AG10803 (cell line): ENCODE measurements at places on chromosomes 7 and 10.

DNA sequence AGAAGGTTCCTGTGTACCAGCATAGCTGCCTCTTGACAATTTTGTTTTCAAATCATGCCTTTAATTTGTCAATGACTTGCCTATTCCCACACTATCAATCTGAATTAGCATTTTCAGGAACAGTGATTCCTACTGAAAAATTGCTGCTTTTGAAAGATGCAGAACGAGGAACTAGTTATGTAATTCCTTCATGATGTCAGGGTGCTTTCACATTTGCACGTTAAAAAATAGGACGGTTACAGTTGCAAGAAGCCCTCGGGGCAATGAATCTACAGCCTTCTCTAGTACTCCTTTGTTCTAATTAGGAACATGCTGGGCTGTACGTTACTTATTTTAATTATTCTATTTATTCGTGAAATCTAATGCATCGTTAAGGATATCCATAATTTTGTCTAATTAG lies 253.9 kb downstream of the OTUD1 start:
- no peak for DNase-seq

- DNase-seq: no peak
Observed at GRCh38 chr7:27925573-27926201, 185.7 kb downstream of the TAX1BP1 start.

GRCh38 chr10:17793823-17794644 lies 15.1 kb upstream of the MRC1 start:
- DNase-seq: no peak

GRCh38 chr10:14688606-14689005 lies 86.1 kb downstream of the FAM107B start:
- DNase-seq: peak; percentile 72

- DNase-seq: no peak
Observed at GRCh38 chr7:151644554-151644953, 124.9 kb upstream of the RHEB start.

DNA sequence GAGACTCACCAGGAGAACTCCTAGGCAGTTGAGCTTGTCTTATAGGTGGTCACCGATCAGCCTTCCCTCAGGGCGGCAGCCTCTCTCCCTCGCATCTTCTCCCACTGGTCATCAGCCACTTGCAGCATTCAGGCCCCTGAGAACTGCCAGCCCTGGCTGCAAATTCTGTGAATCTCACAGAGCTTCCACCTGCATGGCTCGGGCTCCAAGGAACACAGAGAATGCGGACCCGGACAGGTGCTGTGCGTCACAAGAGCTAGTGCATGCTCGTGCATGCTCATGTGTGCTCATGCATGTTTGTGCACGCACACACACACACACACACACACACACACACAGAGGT lies 176.9 kb downstream of the ARHGAP12 start:
- no peak for DNase-seq

DNA sequence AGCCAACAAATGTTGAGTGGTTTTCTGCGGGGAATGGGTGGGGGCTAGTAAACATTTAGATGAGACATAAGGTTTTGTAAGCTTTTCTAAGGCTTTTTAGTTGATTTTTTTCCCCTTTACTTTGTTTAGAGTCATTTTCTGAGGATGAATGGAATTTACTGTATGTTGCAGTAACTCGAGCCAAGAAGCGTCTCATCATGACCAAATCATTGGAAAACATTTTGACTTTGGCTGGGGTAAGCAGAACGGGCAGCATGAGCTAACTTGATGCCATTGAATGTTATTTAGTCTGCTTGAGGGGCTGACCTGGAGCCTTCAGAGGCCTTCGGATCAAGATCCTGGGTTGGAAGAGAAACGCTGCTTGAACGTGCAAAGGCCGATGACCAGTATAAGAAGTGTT lies 37.3 kb downstream of the FBH1 start:
- peak; percentile 90 for DNase-seq

DNA sequence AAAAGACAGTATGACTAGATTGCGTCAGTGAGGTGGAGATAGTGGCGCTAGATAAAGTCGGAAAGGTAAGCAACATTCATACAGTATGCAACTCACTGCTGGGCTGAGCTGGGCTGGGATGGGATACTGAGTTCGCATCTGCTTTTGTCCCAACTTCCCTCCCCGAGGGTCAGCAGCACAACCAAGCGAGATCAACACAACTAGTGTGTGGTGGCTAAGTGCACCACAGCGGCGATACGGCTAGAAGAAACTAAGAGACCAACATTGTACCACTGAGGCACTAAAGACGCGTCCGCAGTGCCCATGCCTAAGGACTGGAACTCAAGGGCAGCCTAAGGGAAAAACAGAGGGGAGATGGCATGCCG lies 467 bp downstream of the EXOSC1 start:
- DNase-seq: no peak

GRCh38 chr7:117273814-117274225 lies 49.0 kb downstream of the WNT2 start:
- no peak for DNase-seq

DNA sequence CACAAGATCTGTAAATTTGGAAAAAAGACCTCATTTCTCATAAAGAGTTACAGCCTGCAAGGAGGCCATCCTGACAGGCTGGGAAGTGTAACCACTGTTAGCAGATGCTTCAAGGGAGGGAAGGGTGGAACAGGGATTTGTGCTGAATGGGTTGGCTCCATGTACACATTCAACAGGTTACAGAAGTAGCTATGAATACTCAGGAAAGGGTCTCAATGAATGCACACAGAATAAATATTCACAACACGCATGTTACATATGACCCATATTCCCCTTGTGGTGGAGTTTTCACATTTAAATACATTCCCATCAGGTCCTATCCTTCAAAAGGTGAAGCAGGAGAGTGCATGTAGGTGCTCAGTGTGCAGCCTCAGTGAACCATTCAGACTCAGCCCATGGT lies 316.4 kb upstream of the COBL start:
- DNase-seq: no peak

DNA sequence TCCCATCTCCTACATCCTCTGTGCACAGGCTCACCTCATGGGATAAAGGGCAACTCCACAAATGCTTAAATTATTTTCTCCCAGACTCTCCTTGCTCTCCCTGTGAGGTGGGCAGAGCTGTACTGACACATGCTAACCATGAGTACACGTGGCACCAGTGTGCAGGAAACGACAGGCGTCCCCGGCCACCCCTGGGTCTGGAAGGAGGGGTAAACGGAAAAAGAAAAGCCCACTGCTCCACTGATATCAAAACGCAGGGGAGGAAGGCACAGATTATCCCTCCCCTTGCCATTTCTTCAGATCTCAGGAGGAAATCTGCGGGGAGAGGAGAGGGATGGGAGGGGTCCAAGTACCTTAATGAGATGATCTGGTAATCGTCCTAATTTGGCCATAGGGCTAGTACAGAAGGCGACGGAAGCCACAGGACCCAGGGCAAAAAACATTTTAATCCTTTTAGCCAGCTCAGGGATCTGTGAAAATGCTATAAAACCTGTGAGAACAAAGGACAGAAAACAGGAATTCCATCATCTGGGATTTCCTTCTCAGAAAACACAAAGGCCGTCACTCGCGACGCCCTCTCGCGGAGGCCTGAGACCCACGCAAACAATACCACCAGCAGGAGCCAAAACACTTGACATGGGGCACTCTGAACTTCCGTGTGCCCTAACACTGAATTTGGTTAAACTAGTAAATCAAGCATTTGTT lies 17.8 kb upstream of the CH25H start:
- no peak for DNase-seq

GRCh38 chr7:20146451-20146850 lies 70.7 kb downstream of the MACC1 start:
- peak; percentile 33 for DNase-seq

DNA sequence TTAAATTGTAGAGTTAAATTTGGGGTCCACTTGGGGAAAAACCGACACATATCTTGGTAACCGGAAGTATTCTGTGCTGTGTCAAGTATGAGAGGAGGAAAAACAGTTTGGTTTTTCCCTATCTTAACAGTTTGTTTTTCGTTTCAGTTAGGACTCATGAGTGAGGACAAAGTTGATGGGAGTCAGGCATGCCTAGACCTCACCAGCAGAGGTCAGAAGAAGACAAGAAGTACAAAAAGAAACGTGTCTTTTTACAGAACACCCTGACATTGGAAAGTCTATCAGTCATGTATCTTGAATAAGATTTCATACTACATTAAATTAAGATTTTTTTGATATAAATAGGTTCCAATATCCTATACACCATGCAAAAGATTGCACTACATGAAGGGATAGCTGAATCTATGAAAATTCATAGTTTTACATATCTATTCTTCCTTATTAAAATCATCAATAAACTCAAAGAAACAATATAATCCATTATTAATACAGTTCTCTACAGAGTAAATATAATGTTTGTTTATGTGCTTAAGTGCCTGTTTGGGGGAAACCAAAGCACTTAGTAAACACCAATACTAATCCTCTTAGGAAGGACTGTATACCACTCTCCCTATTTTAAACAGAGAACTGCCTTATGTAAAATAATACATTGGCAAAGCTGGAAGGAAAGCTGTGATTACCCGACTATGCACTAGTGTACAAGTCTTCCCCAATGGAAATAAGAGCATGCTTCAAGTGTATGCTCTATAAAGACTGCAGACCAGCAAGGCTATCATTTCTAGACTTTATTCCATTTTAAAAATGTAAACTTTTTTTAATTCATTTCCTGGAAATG lies 95.6 kb downstream of the USP6NL start:
- DNase-seq: peak; percentile 65

DNA sequence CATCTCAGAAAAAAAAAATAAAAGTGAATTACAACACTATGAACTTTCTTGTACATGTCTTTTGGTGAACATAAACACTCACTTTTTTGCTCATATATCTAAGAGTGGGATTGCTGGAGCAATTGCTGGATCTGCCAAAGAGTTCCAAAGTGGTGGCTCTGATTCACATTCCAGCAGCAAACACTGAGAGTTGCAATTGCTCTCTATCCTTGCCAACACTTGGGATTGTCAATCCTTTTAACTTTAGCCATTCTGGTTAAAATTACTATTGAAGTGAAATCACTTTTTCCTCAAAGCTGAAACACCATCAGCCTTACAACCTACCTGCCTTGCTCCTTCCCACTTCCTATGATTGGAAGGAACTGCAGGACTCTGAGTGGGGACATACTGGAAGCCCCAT lies 70.7 kb downstream of the CDHR3 start:
- DNase-seq: no peak

- no peak for DNase-seq
Observed at GRCh38 chr10:95268438-95268837, 22.4 kb downstream of the PDLIM1 start.

DNA sequence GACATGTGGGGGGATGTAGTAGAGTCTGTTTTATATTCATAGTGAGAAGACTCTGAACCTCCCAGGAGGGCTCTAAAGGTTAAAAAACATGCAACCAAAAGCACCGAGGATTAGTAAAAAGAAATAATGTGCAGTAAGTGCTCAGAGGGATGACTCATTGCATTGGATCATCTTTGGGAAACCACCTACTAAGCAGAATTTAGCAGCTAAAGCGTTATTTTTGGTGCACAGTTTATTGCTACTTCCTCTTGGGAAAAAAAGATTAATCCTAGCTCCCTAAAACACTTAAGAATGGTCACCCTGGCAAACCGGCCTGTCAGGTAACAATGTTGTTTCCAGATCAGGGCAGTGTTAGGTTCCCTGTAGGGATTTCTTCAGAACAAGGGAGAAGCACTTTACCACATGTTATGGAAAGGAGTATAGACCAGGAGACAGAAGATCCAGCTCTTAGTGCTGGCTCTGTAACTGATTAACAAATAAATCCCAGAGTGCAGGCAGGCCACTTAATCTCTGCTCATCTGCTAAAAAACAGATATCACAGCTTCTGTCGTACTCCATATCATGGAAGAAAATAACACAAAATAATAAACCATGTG lies 44.8 kb upstream of the FAM133B start:
- DNase-seq: peak; percentile 67

GRCh38 chr10:126099366-126099765 lies 203.0 kb downstream of the FANK1 start:
- DNase-seq: no peak

DNA sequence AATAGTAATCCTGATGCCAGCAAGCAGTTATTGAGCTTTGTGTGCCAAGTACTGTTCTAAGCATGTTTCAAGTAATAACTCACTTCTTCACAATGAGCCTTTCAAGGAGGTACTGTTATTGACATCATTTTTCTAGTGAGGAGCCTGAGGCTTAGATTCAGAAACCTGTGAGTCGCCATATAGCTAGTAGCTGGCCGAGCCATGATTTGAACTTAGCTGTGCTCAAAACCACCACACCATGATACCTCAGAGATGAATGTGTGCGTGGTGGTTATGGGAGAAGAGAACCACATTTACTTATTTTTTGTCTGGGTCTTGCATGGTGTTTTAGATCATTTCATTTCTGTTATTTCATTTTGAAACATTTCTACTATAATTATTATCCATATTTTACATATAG lies 578.9 kb downstream of the AUTS2 start:
- DNase-seq: peak; percentile 75

- DNase-seq: no peak
Observed at GRCh38 chr10:125802131-125802530, 20.9 kb downstream of the UROS start.

GRCh38 chr7:15848362-15848761 lies 161.9 kb upstream of the MEOX2 start:
- no peak for DNase-seq

- no peak for DNase-seq
Observed at GRCh38 chr10:79345241-79346011, 1.8 kb upstream of the PPIF start.

- no peak for DNase-seq
Observed at GRCh38 chr7:2191016-2191415, 41.7 kb downstream of the MAD1L1 start.

- no peak for DNase-seq
Observed at GRCh38 chr7:44117801-44118429, 5.4 kb downstream of the POLD2 start.

DNA sequence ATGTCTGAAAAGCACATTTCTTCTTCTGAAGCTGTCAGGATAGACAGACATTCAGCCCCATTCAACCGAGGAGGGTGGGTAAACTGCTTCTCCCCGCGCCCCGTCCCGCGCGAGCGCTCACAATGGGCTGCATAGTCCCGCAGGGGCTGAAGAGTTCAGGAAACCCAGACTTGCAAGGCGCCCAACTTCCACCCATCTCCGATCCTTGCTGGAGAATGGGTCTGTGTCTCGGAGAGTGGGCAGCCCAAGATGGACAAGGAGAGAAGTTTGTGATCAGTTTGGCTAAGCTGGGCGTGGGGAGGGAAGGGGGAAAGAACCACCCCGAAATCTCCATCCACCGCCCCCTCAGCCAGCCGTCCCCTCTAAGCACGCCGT lies 686 bp downstream of the AASS start:
- DNase-seq: peak; percentile 17

DNA sequence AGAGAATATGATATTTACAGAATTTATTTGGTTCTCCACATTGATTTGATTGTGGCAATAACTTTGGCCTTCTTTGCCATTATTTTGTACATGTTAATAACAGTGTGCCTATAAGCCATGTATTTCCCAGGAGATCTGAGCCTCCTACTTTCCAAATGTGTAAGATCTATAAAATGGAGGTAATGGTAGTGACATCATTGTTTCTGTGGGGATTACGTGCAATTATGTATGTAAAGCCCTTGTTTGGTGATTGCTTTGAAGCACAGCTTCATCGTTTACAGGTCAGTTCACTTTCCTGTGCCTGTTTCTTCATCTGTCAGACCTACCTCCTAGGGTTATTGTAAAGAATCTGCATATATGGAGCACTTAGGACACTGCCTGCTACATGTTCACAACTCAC lies 17.3 kb downstream of the YAE1 start:
- DNase-seq: no peak
